Peyer's patch (tissue), 4 donors: ENCODE measurements at places on chromosomes 1 and 21. TPM values are rescaled to one million over a fixed set of nuclear protein-coding genes. Genes with fewer than 3 reads are reported as not detected.

- H3K27me3 ChIP-seq, result no peaks in the 10 kb centered on the region
- H3K36me3 ChIP-seq, result no peaks in the 10 kb centered on the region
- no peak for DNase-seq
- no peak overlapping the region for H3K4me3 ChIP-seq
These were observed 60.5 kb downstream of the SYT2 start for GRCh38 chr1:202649553-202650392.

DNA sequence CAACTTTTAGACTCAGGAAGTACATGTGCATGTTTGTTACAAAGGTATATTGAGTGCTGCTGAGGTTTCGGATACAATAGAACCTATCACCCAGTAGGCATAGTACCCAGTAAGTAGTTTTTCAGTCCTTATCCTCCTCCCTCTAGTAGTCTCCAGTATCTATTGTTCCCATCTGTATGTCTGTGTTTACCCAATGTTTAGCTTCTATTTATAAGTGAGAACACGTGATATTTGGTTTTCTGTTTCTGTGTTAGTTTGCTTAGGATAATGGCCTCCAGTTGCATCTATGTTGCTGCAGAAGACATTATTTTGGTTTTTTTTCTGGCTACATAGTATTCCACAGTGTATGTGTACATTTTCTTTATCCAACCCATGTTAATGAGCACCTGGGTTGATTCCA lies 47.2 kb upstream of the TSNAX start:
- H3K36me3 ChIP-seq, result no peaks in the 10 kb centered on the region
- H3K4me3 ChIP-seq, result no peak overlapping the region
- no peak for DNase-seq
- no peaks in the 10 kb centered on the region for H3K4me1 ChIP-seq

GRCh38 chr1:207026104-207026534 lies 6.4 kb downstream of the C1orf116 start:
- H3K36me3 ChIP-seq, result no peaks in the 10 kb centered on the region
- H3K4me1 ChIP-seq, result no peaks in the 10 kb centered on the region

Gene IGSF9
- total RNA-seq, result 5.8 TPM

Gene CD1D
- 15.4 TPM for total RNA-seq

Gene RBP7
- not detected for total RNA-seq

Gene HMGCS2
- 1,165 TPM for total RNA-seq

Gene KIF26B
- total RNA-seq, result 0.83 TPM

Gene MAP1LC3C
- 8.3 TPM for total RNA-seq

Gene TRAPPC3
- total RNA-seq, result 63.5 TPM
